T-helper 9 cell (primary cell): ENCODE measurements at places on chromosomes 3 and 15.

DNA sequence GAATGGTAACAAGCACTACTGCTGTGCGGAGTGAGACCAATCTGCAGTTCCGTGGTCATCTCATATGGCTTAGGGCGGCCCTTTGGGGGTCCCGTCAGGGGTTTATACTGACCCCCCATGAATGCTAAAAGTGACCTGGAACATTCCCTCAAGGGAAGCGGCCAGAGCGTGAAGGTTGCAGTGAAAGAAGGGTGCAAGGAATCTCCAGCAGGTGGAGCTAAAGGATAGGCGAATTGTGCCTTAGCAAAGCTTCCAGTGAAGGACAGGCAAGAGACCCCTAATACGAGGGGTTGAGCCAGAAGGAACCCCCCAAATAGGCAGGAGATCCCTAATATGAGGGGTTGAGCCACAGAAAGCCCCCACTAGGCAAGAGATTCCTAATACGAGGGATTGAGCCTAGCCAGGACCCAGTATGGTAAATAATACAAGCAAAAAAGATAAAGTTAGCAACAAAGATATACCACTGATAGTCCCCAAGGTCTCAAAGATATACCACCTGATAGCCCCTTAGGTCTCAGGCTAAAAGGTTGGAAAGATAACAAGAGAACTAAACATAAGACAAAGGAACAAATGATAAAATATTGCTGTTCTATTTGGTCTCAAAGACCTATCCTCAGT, 32.8 kb downstream of the ZNF589 start:
- DNase-seq: peak; percentile 34

DNA sequence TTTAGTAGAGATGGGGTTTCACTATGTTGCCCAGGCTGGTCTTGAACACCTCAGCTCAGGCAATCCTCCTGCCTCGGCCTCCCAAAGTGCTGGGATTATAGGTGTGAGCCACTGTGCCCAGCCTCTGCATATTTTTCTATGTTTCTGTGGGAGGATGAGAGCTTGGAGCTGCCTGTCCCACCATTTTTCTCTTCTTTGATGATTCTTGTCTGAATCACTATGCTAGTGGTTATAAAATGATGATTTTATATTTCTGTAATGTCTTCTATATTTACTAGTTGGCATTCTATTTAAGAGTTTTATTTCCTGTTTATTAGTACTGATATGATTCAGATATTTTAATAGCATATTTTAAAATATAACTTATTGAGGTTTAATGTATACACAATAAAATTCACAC, 69.7 kb downstream of the CHCHD6 start:
- DNase-seq: no peak

GRCh38 chr3:79636372-79636771, 131.4 kb downstream of the ROBO1 start:
- DNase-seq: no peak

GRCh38 chr15:88218557-88219221, 37.9 kb downstream of the NTRK3 start:
- no peak for DNase-seq

DNA sequence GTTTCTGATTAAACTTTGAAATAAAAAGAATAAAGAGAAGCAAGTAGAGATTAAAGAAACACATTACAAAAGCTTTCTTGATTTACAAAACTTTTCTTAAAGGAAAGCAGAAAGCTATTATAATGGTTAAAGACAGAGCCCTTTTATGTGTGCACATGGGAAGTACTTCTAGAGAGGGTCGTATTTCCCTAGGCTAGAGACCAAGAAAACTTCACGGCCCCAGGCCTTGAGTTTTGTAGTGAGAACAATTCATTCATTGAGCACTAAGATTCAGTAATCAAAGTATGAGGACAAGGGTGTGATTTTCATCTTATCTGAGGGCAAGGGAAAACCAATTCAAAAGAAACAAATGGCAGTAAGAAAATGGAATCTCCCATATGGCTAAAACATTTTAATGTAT, 854.1 kb downstream of the ROBO1 start:
- DNase-seq: no peak

- no peak for DNase-seq
These were observed 4.8 kb upstream of the DAZL start for GRCh38 chr3:16609927-16610580.

GRCh38 chr15:48031973-48032372, 88.8 kb upstream of the SLC24A5 start:
- DNase-seq: no peak

- DNase-seq: no peak
These were observed 413.5 kb upstream of the C2CD4B start for GRCh38 chr15:62578546-62578945.

DNA sequence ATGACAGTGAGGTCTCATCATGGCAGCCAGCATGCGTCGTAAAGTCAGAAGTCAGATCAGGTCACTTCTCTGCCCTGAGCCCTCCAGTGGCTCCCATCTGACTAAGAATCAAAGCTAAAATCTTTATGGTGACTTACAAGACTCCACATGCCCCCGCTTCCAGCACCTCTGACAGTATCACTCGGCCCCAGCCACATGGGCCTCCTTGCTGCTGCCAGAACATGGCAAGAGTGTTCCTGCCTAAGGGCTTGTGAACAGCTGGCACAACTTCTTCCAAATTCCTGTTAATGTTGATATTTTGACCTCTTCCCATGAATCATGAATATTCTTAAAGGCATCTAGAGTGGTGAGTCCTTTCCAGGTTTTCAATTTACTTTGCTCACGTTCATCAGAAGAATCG, 20.5 kb downstream of the POLR2M start:
- DNase-seq: no peak

DNA sequence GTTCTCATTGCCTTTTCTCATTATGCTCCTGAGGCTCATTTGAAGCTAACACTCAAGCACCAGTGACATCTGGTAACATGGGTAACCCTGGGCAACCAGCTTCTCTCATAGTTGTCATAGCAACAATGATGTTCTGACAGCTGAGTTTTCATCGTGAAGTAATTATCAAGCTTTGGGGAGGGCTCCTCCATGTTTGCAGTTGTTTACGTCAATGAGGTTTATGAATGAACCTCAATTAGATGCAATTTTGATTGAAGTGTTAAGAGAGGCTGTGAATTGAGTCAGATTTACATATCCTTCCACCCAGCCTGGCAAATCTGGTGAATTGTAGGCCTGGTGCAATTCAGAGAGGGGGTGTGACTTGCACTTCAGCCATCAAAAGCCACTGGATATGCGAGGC, 119.3 kb upstream of the CHD2 start:
- no peak for DNase-seq

DNA sequence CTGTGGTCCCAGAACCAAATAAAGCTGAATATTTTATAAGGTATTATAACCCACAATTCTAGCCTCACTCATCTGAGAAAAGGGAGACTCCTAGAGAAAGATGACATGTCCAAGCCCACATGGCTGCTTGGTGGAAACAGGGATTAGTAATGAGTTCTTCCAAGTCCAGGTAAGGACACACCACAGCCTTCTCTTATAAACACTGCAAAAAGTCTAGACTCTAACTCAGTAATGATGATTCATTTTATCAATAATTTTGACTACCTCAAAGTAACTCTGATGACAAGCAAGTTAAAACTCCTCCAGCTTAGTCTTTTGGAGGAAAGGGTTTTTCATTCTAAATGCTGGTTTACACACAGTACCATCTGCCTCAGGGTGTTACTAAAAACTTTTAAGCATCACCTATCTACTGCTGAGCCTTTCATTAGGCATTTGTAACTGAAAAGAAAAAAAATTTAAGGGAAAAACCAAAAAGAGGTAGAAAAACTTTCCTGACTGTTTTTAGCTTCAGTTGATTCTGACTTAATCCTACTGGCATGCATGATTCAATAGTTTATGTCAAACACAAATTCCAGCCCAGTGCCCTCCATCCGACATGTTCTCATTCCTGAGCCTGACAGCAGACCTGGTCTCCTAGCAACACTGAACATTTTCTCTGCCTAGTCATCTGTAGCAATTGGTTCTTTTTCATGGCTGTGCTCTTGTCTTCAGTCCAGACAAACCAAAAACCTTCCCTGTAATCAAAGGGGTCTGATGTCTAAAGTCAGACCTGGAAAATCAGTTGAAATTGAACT, 43.9 kb downstream of the P3H2 start:
- no peak for DNase-seq

GRCh38 chr15:47394286-47394809, 323.0 kb upstream of the SEMA6D start:
- DNase-seq: no peak

GRCh38 chr3:195075199-195075940, 195.6 kb downstream of the XXYLT1 start:
- no peak for DNase-seq

DNA sequence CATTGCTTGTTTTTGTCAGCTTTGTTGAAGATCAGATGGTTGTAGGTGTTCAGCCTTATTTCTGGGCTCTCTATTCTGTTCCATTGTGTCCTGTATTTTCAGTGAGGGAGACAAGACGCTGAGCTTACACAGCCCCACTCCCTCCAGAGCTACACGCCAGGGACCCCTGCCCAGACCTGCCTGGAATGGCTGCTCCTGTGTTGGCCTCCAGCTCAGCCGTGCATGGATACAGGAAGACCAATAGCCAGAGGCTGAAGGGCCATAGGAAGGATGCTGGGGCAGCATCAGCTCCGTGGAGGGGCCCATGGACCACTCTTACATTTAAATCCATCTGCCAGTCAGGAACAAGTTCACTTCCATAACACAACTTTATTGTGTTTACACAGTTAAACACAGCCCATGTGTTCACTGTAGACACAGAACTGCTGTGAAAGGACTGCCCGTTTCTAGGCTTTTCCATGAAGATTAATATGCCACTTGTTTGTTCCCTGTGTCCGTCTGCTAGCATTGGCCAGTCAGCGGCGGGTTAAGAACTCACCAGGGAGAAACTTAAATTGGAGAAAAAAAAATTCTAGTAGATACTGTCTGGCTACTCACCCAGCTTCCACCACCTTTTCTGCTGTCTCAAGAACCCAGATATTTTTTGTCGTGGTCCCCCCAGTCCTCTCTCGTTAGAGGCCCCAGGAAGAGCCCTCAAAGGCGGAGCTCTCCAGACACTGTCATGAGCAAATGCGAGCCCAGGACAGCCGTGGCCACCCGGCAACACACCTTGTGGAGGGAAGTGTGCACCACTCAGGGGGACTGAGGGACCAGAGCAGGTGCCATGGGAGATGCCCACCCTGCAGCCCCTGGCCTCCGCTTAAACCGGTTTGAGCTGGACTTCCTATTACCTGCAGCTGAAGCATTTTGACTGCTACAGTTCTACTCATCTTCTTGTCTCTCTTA, 142.3 kb upstream of the MEF2A start:
- DNase-seq: no peak

DNA sequence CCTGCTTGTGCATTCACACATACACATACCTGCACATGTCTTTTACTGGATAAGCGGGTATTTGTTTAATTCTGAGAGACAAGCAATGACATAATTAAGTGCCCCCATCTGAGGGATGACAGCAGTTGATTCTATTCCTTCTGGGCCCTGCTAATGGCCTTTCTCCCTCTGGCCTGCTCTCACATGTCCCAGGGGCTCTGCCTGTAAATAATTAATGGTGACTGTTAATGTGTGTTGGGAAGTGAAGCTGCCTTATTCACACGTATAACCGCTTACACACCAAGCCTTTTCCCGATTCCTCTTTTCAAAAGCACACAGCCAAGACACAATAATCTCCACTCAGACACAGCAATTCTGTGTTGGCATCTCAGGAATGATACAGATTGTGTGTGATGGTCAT, 47.8 kb downstream of the LRRK1 start:
- DNase-seq: no peak

GRCh38 chr3:14847613-14848541, 29.1 kb downstream of the FGD5 start:
- no peak for DNase-seq

GRCh38 chr3:67901681-67902080, 247.3 kb upstream of the SUCLG2 start:
- DNase-seq: no peak

DNA sequence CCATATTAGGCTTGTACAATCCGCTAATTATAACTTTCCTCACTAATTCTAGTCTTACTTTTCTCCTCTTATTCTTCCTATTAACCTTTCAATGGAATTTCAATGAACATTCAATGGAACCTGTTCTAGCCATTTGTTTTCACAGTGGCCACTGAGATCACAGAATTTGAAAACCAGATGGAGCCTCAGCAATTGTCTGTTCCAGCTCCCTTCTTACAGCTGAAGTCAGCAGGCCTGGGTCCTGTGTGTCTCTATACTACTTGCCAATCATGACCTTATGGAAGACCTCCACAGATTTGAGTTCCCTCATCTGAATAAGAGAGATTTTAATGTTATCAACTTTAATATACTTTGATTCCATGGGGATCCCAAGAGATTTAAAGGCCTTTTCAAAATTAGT, 36.6 kb downstream of the TJP1 start:
- DNase-seq: no peak

DNA sequence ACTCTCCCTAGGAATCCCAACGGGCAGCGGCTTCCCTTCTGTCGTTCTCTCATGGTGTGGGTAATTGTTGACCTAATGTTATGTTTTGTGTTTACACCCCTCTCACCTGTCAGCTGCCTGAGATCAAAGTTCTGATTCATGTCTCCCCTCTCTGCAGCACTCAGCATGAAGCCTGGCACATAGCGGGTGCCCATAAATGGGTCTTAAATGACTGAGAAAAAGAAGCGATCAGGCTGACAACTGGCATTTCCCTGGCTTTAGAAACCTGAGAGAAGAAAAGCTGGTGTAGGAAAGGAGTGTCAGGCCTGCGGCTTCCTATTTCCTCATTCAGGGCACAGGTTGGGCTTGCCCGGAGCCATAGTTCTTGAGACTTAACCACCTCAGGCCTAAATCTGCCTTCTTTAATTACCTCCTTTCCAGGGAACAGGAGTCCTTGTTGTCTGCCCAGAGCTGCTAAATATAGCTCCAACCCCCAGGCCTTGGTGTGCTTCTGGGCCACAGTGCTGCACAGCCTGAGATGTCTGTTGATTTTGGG, 31.8 kb downstream of the LPP start:
- DNase-seq: no peak

DNA sequence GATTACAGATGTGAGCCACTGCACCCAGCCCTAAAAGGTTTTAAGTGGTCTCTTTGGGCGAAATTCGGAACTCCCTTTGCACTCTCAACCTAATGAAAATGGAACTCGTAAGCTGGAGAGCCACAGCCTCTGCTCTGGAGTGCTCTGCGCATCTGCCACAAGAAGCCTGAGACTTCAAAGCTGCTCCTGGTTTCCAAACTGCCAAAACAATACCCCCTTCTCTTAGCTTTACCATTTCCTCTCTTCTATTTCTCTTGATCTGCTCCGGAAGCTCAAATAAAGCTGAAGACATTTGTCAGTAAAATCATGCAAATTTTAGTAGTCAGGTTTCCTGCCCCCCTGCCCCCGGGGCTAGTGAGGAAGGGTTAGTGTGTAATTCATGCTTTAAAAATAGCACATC, 312.7 kb downstream of the MFSD1 start:
- no peak for DNase-seq

- DNase-seq: no peak
These were observed 1.1 kb upstream of the LYSMD2 start for GRCh38 chr15:51738553-51738952.
